COR-L47 (cell line): ENCODE measurements at places on chromosomes 2 and 18.

- DNase-seq, result no peak
Measured at GRCh38 chr2:131966256-131966655, 195.5 kb downstream of the ANKRD30BL start.

DNA sequence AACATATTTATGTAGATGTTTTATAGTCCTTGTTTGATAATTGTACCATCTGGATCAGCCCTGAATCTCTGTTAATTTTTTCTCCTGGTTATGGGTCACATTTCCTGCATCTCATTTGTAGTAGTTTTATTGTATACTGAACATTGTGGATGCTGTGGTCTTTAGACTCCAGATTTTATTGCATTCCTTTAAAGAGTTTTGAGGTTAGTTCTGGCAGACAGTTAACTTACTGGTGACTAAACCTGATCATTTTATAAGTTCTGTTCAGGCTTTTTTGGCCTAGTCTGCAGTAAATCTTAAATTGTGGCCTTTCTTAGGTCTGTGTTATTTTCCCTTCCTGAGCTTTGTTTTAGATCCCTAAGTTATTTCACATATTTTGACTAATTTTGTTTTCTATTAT lies 84.3 kb downstream of the FANCL start:
- no peak for DNase-seq

- no peak for DNase-seq
Measured at GRCh38 chr18:49161627-49162026, 210.9 kb upstream of the SMAD7 start.

- peak; percentile 9 for DNase-seq
Measured at GRCh38 chr18:59617468-59617932, 79.7 kb downstream of the CCBE1 start.

DNA sequence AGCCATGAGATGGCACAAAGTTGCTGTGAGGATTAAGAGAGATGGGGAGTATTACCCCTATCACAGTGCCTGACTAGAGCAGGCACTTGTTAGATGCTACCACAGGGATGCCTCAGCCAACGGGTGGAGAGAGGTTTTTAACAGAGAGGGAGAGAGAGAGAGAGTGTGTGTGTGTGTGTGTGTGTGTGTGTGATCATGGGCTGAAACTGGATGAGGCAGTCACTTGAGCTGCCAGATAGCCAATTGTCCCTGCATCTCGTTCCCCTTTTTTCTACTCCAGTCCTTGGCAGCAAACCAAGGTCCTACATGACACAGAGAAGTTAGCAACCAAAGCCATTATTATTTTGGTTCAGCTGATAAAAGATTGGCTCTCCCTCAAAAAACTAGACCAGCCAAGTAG lies 3.0 kb downstream of the CD8A start:
- peak; percentile 6 for DNase-seq

- no peak for DNase-seq
Measured at GRCh38 chr18:60502591-60502990, 130.0 kb upstream of the MC4R start.

- no peak for DNase-seq
Measured at GRCh38 chr18:23237524-23238151, 102.4 kb downstream of the CABLES1 start.

DNA sequence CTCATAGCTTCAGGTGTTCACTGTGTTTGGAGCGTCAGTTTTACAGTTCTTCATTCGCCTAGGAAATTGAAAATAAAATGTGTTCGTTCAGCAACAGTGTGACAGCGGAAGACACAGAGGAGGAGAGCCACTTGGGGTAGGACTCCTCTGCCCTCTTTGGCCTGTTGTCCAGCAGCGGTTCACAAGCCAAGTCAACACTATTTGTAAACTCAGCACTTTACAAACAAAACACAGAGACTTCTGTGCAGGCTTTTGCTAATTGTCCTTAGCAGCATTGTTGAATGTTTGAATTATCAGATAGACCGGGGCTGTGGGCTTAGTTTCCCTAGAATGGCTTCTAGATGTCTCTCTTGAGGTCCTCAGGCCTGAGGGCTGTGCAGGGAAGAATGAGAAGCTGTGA lies 73.2 kb downstream of the TNFRSF11A start:
- no peak for DNase-seq
